NAMALWA (cell line): ENCODE measurements at places on chromosomes 12 and 14.
A peak's percentile ranks its signal among the peaks of the same experiment; 100 is the strongest.

GRCh38 chr14:96173636-96174475 lies 30.8 kb upstream of the BDKRB2 start:
- DNase-seq: no peak

DNA sequence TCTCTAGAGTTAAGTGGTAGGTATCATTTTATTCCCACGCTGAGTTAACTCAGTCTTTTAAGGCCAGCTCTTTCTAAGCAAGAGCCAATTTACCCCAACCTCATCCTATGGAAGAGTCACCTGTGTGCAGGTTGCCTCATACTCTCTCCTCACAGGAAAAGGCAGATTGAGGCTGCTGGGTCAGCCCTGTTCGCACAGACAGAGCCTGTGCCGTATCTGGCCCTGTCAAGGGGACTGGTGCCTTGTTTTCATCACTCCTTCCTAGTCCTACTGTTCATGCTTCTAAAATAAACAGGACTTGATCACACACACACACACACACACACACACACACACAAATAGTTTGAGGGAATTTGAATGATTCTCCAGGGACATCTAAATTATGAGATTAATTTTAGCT lies 285.0 kb downstream of the SLC6A15 start:
- no peak for DNase-seq

DNA sequence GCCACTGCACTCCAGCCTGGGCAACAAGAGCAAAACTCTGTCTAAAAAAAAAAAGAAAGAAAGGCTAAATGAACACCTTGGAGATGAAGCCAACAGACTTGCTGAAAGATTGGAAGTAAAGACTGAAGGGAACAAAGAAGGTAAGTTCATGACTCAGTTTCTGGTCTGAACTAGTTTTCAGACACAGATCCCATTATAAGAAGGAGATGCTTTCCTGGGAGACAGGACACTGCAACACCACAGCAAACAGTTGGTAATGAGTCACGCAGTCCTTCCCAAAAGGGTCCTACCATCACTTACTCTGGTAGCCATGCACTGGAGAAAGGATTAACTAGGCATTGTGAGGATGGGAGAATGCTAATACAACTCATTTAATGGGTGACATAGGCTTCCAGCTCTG lies 97.2 kb downstream of the SSPN start:
- no peak for DNase-seq

DNA sequence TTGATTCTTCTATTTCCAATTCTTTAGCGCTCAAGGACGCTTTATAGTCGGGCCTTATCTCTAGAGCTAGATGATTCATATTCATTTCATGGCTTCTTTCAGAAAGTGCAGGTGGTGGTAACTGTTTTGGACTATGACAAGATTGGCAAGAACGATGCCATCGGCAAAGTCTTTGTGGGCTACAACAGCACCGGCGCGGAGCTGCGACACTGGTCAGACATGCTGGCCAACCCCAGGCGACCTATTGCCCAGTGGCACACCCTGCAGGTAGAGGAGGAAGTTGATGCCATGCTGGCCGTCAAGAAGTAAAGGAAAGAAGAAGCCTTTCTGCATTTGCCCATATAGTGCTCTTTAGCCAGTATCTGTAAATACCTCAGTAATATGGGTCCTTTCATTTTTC lies 241.9 kb downstream of the PAWR start:
- DNase-seq: no peak

DNA sequence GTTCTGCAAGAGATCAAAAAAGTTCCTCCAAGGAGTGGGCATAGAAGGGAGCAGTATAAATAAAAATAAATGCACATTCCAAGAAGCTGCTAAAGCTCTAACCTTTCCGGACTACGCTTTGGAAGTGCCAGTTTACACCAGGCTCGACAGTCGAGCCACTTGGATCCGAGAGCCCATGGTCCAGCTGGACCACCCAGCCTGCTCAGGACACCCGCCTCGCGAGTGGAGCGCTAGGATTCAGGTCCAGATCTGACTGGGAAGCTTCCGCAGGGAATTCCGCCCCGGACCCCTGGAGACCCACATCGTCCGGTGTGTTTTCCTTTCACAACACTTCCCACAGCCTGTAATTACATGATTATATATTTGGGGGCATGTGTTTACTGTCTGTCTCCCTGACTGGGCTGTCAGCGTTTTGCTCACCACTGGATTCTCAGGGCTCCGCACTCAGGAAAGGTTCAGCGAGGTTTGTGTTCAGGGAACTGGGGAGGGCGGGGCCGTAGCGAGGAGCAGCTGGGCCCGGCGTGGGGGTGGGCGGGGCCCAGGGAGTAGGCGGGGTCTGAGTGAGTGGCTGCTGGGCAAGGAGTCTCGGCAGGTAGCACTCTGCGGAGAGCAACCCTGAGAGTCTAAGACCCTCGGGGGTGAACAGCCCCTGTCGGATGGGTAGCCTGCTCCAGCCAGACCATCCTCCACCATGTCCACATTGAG lies 52.3 kb upstream of the TMEM263 start:
- DNase-seq: peak; percentile 53

DNA sequence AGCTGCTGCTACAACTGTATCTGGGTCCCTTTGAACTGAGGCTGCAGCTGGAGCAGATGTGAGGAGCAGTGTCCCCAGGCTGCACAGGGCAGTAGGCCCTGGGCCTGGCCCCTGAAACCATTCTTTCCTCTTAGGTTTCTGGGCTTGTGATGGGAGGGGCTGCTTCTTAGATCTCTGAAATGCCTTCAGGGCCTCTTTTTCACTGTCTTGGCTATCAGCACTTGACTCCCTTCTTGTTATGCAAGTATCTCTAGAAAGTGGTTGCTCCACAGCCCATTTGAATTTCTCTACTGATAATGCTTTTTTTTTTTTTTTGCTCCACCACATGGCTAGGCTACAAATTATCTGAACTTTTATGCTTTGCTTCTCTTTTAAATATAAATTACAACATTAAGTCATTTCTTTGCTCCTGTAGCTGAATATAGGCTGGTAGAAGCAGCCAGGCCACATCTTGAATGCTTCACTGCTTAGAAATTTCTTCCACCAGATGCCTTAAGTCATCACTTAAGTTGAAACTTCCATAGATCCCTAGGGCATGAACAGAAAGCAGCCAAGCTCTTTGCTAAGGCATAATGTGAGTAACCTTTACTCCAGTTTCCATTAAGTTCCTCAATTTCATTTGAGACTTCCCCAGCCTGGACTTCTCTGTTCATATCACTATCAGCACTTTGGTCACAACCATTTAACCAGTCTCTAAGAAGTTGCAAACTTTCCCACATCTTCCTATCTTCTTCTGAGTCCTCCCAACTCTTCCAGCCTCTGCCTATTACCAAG lies 41.1 kb downstream of the ACSM4 start:
- no peak for DNase-seq

DNA sequence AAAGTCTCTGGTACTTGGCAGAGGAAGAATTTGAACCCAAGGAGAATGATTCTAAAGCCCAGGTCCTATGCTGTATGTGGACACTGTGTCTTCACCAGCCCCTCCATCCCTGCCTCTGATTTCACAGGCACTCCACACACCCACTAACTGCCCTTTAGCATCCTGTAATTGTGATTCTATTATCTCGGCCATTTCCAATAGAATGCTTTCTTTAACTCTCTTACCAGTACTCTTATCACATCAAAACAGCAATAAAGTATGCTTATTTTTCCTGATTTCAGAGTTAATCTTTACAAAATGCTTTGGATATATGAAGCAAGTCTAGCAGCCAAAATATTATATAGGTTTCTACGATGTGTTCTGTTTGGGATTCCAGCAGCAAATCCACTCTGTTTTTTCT lies 37.9 kb upstream of the BTG1 start:
- DNase-seq: no peak

GRCh38 chr14:100891051-100891450 lies 12.5 kb downstream of the RTL1 start:
- DNase-seq: no peak

GRCh38 chr12:111699-112493 lies 45.3 kb downstream of the IQSEC3 start:
- no peak for DNase-seq

DNA sequence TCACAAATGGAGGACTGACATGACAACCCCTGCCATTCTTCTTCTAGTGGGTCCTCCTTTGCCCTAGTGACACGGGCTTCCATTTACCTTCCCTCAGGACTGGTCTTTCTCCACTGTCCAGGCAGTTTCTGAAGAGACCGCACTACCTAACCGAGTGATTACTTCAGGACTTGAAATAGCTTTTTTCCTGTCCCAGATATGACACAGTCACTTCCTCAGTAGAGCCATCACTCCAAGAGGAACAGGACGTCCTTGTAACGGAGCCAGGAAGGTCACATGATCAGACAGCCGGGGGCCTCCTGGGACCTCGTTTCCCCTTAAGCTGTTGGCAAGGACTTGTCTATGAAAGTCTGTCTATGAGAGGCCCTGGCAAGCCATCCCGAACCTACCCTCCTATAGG lies 62.3 kb downstream of the FOS start:
- no peak for DNase-seq

DNA sequence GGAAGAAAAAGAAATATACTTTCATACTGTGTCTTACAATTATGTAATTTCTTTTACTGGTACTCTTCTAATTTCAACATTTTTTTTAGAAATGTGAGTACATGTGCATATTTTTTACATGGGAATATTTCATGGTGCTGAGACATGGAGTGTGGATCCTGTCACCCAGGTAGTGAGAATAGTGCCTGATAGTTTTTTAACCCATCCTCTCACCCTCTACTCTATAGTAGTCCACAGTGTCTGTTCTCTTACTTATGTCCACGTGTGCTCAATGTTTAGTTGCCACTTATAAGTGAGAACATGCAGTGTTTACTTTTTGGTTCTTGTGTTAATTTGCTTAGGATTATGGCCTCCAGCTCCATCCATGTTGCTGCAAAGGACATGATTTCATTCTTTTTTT lies 548.8 kb downstream of the AACS start:
- no peak for DNase-seq

DNA sequence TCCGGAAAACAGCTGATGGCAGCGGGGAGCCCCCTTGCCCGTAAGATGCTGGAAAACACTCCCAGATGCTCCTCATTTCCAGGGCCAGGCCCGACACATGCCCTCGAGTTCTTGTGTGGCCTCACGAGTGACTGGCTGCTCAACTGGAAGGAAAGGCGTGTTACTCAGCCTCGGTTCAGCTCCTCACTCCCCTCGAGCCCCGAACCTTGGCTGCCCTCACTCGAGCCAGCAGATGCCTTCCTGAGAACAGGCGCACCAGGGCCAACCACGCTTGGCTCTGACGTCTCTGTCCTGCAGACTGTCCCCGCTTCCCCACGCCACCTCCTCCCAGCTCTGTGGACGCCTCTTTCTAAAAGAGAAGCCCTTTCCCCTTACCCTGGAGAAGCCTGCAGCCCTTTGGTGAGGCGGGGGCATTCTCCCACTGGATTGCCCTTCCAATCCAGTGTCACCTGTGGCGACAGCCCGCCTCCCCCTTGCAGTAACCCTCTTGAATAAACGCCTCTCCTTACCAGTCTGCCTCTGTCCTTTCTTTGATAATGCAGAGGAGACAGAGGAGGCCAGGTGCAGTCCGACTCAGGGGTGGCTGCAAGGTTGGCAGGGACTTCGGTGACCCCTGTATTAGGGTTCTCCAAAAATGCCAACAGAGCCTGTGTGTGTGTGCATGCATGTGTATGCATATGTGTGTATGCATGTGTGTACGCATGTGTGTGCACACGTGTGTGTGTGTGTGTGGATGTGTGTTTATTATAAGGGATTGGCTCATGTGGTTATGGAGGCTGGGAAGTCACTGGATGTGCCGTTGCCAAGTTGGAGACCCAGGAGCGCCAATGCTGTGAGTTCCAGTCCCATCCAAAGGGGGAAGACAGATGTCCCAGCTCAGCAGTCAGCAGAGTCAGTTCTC lies 166.3 kb downstream of the KIF26A start:
- DNase-seq: no peak

GRCh38 chr12:4330203-4330602 lies 9.2 kb downstream of the TIGAR start:
- no peak for DNase-seq

DNA sequence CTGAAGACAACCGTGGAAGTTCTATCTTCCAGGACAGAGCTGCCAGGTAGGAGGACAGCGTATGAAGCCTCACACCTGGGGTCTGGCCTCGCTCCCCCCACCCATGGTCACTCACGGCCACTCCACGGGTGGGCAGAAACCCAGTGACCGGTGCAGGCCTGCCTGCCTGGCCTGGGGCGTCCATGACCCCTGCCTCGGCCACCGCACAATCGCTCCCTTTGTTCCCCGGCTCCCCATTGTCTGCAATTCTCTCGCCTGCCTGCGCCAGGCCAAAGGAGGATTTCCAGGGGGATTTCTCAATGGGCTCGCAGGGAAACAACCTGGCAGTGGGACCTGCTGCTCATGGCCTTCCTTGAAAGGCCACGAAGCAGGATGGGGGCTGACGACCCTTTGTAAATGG lies 22.6 kb downstream of the CCDC85C start:
- no peak for DNase-seq

- DNase-seq: no peak
These were observed 6.3 kb upstream of the NRIP2 start for GRCh38 chr12:2841056-2841650.

- no peak for DNase-seq
These were observed 27.1 kb downstream of the GALNT4 start for GRCh38 chr12:89497467-89497866.

DNA sequence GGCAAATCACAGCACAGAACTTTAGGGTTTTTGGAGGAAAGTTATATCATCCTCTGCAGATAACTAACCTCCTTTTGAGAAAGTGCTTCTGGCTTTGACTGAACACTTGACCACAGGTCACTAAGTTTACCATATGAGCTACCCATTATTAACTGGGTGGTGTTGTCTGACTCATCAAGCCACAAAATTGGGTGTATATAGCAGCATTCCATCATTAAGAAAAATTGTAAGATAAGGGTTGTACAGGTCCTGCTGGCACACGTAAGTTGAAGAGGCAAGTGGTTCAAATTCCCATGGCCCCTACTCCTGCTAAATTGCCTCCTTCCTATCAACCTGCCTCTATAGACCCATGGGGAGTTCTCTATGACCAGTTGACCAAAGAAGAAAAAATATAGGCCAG lies 39.5 kb downstream of the L2HGDH start:
- DNase-seq: no peak

GRCh38 chr14:51847489-51847796 lies 13.0 kb upstream of the GNG2 start:
- DNase-seq: no peak

- DNase-seq: no peak
These were observed 52.1 kb downstream of the NUAK1 start for GRCh38 chr12:106086696-106087095.

DNA sequence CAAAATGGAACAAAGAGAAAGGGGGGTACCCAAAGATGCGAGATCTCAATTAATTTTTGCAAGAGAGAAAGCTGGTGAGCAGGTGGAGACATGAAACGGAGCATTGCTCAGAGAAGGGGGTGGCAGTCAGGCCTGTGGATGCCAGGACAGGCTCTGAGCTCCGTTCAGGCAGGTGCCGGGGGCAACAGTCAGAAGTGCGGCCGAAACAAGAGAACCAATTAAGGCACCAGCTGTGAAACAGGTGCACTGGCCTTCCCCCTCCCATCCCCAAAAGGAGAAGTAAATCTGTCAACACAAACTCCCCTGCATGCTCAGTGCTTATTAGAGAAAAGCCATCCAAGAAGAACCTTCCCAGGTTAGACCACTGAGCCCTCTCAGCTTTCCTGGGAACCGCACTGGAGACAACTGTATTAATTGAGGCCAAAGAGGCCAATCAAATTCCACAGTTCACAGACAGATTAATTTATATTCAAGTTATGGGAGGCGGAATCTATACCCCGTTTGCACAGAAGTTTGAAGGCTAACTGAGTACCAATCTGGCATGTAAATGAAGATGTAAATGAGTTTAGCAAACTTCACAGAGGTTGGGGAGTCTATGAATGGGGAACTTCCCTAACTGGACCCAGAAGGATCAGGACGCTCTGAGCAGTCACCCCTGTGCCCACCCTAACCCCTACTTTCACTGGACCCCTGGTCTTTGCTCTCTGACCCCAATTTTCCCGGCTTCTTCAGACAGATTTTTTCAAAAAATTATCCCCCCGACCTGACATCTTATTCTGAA lies 20.9 kb downstream of the OAS2 start:
- peak; percentile 91 for DNase-seq
